Choroid plexus epithelial cell (primary cell): ENCODE measurements at places on chromosomes 5 and 9.
A peak's percentile ranks its signal among the peaks of the same experiment; 100 is the strongest.

DNA sequence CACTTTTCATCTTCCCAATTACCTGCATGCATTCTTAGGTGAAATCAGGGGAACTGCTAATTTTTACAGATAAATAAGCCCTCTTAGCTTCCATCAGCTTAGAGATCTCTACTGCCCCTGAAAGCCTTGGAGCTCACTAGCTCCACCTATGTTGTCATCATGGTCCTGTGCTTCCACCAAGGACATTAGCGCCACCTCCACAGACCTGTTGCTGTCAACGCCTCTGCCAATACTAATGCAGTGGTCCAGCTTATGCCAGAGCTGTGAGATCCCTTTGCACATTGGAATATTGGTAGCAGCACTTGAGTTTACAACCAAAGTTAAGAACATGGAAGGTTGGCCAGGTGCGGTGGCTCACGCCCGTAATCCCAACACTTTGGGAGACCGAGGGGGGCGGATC is 7.7 kb upstream of the SHISAL2B start:
- no peak for DNase-seq

- DNase-seq, result peak; percentile 93
Measured at GRCh38 chr5:82351754-82352145, 73.6 kb upstream of the RPS23 start.

DNA sequence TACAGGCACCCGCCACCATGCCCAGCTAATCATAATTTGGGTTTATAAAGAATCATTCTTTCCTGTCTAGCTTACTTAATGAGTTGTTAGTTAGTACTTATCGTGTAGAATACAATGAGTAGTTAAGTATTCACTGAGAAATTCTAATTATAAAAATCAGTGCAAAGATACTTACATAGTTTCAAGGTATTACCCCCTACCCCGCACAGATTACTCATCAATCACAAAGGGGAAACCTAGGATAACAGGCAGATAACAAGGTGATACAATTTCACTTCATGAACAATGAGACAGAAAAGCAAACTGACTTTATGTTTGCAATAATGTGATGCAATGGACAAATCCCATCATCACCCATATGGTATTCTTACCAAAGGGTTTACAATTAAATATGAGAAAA is 109.6 kb downstream of the FAM174A start:
- DNase-seq, result no peak

GRCh38 chr9:72807765-72808445 is 144.9 kb downstream of the ALDH1A1 start:
- peak; percentile 20 for DNase-seq

GRCh38 chr9:101093620-101094019 is 65.1 kb downstream of the PLPPR1 start:
- DNase-seq, result no peak
